Kidney (tissue), 22 donors: ENCODE measurements at places on chromosomes 11 and 22. TPM values are rescaled to one million over a fixed set of nuclear protein-coding genes. Genes with fewer than 3 reads are reported as not detected.

Gene MMP11
- total RNA-seq, result 4.4 TPM

Gene CHCHD10
- total RNA-seq, result 190 TPM

DNA sequence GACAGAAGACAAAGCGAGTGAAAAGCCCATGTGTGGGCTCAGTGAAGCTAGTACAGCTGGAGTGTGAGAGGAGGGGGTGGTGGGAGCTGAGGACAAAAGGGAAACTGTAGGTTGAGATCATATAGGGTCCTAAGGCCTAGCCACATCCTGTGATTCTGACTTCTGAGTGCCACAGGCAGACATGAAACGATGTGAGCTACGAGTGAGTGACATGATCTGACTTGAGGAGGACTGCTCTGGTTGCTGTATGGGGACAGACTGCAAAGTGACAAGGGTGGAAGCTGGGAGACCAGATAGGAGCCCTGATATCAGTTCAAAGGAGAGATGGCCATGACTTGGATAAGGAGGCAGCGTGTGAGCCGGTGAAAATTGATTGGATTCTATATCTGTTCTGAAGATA is 85.4 kb downstream of the MICAL2 start:
- H3K27me3 ChIP-seq, result no peaks in the 10 kb centered on the region
- no peak overlapping the region for H3K27ac ChIP-seq
- H3K4me3 ChIP-seq, result no peak overlapping the region
- H3K36me3 ChIP-seq, result no peaks in the 10 kb centered on the region
- DNase-seq, result no peak

GRCh38 chr22:32531931-32532819 is 57.6 kb downstream of the FBXO7 start:
- no peaks in the 10 kb centered on the region for H3K36me3 ChIP-seq
- no peak overlapping the region for H3K4me3 ChIP-seq
- peak; percentile 86 for DNase-seq
- no peaks in the 10 kb centered on the region for H3K27me3 ChIP-seq

- H3K36me3 ChIP-seq, result no peaks in the 10 kb centered on the region
- H3K27ac ChIP-seq, result no peak overlapping the region
- DNase-seq, result no peak
- H3K4me1 ChIP-seq, result no peaks in the 10 kb centered on the region
- H3K4me3 ChIP-seq, result no peak overlapping the region
These were observed 261.0 kb downstream of the BRD1 start for GRCh38 chr22:49566693-49567092.
